RPMI7951 (cell line): ENCODE measurements at places on chromosomes 2 and 18. TPM values are rescaled to one million over a fixed set of nuclear protein-coding genes. Genes with fewer than 3 reads are reported as not detected.

DNA sequence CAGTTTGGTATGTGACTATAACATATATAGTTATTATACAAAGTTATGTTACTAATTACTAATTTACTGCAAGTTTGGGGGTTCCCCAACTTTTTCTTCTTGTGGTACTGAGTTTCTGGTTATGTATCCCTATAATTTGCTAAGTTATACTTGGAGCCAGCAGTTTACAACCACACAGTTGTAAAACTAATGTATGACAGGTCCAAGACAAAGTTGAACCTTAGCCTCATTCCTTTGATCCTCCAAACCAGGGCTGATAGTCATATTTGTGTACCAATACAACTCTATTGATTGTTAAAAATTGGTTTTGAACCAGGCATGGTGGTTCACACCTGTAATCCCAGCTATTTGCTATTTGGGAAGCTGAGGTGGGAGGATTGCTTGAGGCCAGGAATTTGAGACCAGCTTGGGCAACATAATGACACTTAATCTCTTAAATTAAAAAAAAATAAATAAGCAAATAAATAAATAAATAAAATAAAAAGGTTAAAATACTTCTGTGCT, 24.3 kb downstream of the RELCH start:
- DNase-seq, result no peak

DNA sequence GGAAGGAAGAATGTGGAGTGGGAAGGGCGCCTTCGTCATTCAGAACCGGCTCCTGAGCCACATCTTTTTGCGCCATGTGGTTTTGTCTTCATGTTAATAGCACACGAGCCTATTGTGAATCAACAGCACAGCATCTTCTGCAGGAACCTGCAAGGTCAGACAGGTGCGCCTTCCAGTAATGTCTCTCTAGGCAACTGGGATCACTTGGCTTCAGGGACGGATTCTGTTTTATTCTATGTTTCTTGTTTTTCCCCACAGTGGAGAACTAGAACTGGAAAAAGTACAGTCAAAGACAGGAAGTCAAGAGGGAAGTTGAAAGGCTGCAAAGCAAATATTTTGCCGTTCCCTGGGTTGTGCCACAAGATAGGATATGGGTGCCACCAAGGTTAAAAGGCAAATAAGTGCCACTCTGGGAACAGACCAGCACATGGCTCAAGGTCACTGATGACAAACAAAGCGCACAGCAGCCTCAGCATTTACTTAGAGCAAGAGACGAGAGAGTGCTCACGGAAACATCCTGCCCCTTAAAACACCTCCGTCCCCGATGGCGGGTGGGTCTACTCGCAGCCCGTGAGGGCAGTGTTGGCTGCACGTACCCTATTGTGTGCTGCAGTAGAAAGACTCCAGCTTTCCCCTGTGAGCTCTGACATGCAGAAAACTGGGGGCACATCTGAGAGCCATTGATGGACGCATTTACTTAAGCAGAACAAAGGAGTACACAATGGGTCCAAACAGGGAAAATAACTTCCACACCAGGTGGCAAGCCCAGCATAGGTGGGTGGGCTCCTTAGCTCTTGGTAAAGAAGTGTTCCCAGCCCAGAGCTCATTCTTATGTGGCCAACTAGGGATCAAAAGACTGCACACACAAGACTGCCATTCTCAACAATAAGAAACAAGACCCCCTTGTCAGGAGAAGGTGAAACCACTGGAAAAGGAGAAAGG, 107.2 kb upstream of the PARD3B start:
- DNase-seq, result no peak

Gene SNED1
- total RNA-seq, result 63.7 and 65.5 TPM in 2 replicates

DNA sequence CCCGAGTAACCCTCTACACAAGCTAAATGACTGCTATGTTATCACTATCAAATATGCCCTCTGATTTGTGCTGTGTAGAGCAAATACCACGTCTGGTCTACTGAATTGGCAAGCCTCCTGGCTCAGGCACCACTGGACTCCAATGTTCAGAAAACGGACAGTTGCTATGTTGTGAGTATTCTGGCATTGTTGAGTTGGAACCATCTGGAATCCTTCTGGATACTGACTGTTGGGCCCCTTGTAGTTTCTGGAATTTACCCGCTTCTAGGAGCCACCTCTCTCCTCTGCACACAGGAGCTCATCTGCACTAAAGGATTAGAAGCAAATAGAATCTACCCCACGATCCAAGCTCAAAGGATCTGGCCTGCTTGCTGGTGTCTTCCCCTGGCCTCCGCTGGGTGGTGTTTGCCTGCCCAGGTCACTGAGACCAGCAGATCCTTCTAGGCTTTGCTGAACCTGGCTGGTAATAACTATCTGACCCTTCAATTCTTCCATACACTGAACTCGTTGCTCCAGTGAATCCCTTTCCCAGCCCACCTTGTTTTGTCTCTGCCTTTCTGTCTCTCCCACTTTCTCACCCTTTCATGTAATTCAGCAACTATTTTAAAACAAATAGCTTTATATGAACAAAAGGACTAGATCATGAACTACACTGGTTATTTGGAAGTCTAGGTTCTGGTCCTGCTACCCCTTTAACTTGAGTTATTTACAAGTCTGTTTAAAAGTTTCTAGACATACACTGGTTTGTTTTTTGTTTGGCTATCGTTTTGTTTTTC, 2.1 kb upstream of the HAAO start:
- DNase-seq, result no peak
